ENCODE measurements at places on chromosomes 16 and 17.

DNA sequence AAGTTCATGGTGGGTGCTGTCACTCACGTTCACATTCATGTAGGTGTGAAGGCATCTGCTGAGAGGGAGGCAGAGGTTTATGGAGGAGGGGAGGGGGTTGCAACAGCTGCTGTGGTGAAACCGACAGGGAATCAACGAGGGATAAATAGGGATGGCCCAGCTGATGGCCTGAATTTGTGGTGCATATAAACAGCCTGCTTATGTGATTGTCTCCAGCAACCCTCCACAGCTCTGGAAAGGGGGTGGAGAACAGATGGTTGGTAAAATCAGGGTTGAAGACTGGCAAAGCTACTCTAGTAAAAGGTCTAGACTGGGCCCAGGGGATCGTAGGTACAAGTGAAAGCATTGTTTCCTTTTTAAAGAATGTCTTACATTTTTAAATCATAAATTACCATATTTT lies 53.7 kb downstream of the IQCK start:
- DNase-seq: no peak

- no peak for DNase-seq
Observed at GRCh38 chr16:8673611-8674412, 605 bp upstream of the ABAT start.

DNA sequence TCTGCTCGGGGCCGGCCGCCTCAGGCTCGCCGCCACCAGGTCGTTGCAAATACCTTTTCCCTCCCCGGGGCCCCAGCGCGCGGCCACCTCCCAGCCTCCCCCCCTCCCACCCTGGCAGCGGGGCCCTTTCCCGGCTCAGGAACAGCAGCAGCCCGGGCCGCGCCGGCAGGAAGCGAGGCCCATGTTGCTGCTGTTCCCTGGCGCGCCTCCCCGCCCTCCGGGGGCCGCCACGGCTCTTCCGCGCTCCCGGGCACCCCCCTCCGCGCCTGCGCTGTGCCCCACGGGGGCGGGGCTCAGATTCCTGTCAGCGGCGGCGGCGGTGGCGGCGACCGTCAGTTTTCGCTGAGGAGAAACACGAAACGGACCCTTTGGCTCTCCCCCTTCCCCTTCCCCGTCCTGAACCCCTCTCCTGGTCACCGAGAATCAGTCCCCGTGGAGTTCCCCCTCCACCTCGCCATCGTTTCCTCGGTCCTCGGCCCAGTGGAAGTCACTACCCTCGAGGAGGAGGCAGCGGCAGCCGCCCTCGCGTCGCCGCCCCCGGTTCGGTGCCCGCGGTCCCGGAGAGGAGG lies at the start of gene NFAT5:
Gene NFAT5 (plus strand): TSS at position 296 of the 569 bp plus-strand sequence. CDS start 336 bp downstream, outside the sequence.
- peak; percentile 68 for DNase-seq

GRCh38 chr17:56441308-56441707 lies 152.2 kb upstream of the NOG start:
- no peak for DNase-seq

DNA sequence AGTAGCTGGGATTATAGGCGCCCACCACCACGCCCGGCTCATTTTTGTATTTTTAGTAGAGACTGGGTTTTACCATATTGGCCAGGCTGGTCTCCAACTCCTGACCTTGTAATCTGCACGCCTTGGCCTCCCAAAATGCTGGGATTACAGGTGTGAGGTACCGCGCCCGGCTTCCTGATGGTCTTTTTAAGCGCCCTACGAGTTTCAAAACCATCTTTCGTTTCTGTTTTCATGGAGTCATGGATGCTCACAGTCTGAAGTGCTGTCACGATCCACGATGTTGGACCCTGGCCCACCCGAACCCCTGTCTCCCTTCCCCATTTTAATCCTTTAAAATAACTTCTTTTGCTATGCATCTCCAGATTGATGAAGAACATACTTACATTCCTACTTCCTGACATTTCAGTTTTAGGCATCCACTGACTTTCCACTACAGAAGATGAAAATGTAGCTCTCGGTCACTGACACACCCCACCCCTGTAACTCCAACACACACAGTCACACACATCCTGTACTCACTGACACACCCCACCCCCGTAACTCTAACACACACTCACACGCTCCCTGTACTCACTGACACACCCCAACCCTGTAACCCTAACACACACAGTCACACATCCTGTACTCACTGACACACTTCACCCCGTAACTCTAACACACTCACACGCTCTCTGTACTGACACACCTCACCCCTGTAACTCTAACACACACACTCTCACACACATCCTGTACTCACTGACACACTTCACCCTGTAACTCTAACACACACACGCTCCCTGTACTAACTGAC lies 22.6 kb upstream of the WDR45B start:
- DNase-seq: no peak

GRCh38 chr16:10888320-10888937 lies 11.4 kb downstream of the CIITA start:
- no peak for DNase-seq

GRCh38 chr16:89246903-89247733 lies 29.6 kb downstream of the ZNF778 start:
- no peak for DNase-seq

DNA sequence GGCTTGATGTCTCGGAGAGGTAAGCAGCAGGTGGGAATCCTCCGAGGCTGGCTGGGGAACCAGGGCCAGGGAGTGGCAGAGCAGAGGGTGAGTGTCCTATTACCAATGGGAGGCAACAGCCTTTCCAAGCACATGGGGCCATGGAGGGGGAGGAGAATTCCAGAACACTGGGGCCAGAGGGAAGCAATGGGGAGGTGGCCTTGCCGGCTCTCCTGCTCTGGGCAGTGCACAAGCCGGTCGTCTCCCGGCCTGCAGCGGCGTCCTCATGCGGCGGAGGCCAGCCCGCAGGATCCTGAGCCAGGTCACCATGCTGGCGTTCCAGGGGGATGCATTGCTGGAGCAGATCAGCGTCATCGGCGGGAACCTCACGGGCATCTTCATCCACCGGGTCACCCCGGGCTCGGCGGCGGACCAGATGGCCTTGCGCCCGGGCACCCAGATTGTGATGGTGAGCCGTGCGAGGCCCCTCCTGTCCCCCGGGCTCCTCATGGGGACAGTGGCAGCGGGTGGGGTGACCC lies 21.9 kb downstream of the SGSH start:
- no peak for DNase-seq

GRCh38 chr17:17725011-17725751 lies 43.9 kb downstream of the RAI1 start:
- no peak for DNase-seq

- DNase-seq: no peak
Observed at GRCh38 chr16:85670840-85671239, 17.9 kb downstream of the GINS2 start.

GRCh38 chr17:68184816-68185436 lies 62.9 kb upstream of the AMZ2 start:
- DNase-seq: no peak

GRCh38 chr16:70391881-70392481 lies 45.3 kb downstream of the DDX19A start:
- no peak for DNase-seq

GRCh38 chr16:88706229-88706964 lies at the start of the genes CTU2 and RNF166:
Gene CTU2 (plus strand): TSS chr16:88706503. CDS start chr16:88706531, 28 bp downstream.
Gene RNF166 (minus strand): TSS chr16:88706408. CDS start chr16:88706325, 83 bp downstream.
- DNase-seq: peak; percentile 69

- no peak for DNase-seq
Observed at GRCh38 chr17:46869296-46869695, 17.9 kb downstream of the WNT9B start.

GRCh38 chr17:19238167-19238505 lies 970 bp downstream of the EPN2 start:
- no peak for DNase-seq

- DNase-seq: no peak
Observed at GRCh38 chr17:78357672-78358537, 2.0 kb downstream of the SOCS3 start.

- no peak for DNase-seq
Observed at GRCh38 chr17:77186141-77186604, 45.4 kb downstream of the SEC14L1 start.

- DNase-seq: no peak
Observed at GRCh38 chr16:65884018-65884417, 482.5 kb upstream of the CDH5 start.
